ENCODE measurements at places on chromosomes 12 and 14.
A peak's percentile ranks its signal among the peaks of the same experiment; 100 is the strongest.

DNA sequence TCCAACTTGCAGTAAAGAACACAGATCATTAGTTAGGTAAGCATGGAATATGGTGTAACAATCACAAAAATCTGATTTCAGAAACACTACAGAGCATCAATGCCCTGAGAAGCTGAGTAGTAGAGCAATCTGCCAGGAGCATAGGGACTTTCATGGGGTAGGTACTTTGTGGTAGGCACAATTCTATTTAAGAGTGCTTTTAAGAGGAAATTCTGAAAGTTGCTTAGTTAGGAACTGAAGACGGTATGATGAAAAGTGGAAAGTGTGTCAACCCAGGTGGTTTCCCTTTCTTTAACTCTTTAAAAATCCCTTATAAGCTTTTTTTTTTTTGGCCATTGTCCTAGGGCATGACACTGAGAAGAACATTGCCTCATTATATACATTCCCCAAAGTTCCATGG, 535.7 kb upstream of the FBXO33 start:
- no peak for DNase-seq

GRCh38 chr14:101294136-101294535, 267.2 kb upstream of the DIO3 start:
- DNase-seq, result no peak

DNA sequence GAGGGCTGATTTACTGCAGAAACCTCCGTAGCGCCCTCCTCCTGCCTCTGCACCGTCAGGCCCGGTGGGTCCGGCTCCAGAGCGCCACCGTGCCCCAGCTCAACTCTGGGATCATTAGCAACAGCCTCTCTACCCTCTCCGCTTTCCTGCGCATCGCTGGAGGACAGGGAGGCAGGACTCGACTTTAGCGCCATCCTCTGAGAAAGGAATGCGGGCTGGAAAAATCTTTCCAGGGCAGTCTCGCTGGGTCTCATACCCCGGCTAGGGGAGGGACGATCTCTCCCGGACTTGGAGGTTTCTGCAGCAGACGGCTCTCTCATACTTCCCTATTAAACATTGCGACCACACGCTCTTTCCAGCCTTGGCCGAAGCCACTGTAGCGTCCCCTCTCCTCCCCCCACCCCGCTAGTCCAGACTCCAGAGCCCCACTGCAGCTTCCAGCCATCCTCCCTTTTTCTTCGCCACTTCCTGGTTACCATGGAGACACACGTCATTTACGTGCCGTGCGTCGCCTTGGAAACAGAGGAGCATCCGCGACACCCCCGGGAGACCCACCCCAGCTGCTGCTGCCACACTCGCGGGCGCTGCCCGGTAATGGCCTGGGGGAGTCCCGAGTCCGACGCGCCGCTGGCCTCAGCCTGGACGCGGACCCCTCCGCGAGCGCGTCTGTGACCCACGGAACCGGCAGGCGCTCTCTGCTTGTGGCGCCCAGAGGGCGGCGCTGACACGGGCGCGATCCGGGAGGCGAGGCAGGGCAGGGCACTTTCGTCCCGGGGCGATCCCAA, at the start of gene CCDC184:
CCDC184 (plus strand) TSS at position 554 of the 785 bp plus-strand sequence. CDS start 479 bp downstream, outside the sequence.
- peak; percentile 81 for DNase-seq

- DNase-seq, result no peak
Measured at GRCh38 chr12:124295431-124296058, 652 bp downstream of the RFLNA start.

GRCh38 chr14:61551384-61551783, 143.9 kb upstream of the HIF1A start:
- DNase-seq, result no peak

GRCh38 chr12:26302776-26303175, 107.4 kb downstream of the SSPN start:
- no peak for DNase-seq

DNA sequence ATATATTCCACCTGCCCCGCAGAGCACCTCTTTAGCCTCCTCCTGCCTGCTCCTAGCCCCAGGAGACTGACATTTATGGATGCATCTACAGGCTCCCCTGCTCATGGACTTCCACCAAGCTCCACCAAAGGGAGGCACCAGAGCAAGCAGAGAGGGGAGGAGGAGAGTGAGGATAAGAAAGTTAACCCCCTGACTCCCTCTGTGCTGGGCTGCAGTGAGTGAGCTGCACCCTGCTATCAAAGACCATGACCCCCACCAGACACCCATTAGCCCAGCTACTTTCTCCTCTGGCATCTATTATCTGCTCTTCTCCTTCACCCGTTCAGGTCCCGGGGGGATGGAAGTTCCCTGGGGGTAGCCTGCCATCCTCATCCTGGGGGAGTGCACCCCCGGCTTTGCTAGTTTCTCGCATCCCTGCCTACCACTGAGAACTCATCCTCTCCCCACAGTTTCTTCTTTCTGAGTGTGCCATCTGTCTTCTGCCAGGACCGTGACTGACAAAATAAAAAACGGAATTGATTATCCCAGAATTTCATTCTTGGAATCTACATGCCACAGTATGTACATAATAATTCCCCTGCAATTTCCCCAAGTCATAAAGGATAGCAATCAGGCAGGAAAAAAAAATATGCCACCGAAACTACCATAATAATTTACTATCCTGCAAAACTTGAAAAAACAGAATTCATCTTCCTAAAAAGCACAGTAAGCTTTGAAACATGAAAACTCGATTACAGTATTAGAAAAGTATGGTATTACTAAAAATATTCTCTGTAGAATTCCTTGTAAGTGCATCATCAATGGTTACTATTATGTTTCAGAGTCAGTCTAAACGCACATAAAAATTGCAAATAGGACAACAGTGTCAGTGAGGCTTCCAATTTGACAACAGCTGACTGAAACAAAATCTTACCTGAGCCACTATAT, 45.2 kb downstream of the FOXN3 start:
- no peak for DNase-seq
